Activated CD8-positive, alpha-beta memory T cell treated with anti-CD3 and anti-CD28 coated beads for 24 hours (primary cell): ENCODE measurements at places on chromosomes 6 and 20.

DNA sequence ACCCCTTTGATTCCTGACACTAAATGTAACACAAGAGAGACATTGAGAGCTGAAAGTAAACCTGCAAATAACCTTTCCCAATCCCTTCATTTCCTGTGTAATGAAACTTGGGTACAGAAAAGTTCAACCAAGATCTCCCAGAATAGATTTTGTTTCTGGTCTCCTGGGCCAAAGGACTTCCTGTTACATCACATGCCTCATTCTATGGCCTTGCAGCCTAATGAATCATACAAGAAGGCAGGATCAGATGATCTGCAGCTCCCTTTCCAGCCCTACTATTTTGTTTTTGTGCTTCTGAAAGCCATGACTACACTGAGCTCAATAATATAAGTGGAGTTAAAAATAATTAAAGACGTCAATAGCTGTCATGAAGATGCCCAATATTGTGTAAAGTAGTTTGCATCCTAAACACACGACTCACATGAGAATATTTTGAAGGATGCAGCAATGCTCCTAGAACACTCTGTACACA, 73.4 kb upstream of the NOX3 start:
- DNase-seq: no peak

GRCh38 chr6:117338567-117338966, 73.2 kb downstream of the VGLL2 start:
- DNase-seq: no peak

DNA sequence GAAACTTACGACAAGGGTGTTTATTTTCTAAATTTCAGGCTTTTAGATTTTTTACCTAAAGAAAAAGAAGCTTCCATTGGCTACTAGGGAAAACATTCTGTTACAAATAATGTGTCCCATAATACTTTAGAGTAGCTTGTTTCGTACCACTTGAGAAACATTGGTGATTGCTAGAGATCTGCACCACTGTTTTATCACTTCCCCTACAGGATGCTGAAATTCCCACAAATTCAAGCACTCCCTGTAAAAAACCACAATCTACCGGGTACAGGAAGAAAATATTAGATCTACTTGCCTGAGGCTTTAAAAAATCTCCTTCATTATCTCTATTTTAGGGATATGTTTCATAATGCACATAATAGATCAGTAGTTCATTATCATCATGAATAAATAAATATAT, 29.9 kb downstream of the SEL1L2 start:
- no peak for DNase-seq

GRCh38 chr6:163994566-163994965, 580.0 kb downstream of the QKI start:
- no peak for DNase-seq

GRCh38 chr6:37433657-37434271, 743 bp downstream of the CMTR1 start:
- no peak for DNase-seq

DNA sequence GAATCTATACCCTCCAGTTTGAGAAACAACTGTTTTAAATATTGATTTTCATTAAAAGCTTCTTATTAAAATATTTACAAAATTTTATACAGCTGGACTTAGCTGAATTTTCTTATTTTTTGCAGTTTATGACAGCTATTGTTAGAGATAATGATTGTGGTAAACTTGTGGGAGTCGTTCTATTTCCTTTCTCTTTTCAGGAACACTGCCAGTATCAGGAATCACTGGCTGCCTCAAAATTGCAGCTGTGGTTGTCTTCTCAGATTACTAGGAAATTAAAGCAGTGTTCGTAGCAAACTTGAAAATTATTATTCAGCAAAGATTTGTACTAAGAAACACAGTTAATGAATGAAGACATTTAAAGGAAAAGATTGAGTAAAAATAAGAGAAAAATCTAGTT, 311.0 kb downstream of the CENPW start:
- DNase-seq: no peak
